ENCODE measurements at places on chromosomes 11 and 22. TPM values are rescaled to one million over a fixed set of nuclear protein-coding genes. Genes with fewer than 3 reads are reported as not detected.

DNA sequence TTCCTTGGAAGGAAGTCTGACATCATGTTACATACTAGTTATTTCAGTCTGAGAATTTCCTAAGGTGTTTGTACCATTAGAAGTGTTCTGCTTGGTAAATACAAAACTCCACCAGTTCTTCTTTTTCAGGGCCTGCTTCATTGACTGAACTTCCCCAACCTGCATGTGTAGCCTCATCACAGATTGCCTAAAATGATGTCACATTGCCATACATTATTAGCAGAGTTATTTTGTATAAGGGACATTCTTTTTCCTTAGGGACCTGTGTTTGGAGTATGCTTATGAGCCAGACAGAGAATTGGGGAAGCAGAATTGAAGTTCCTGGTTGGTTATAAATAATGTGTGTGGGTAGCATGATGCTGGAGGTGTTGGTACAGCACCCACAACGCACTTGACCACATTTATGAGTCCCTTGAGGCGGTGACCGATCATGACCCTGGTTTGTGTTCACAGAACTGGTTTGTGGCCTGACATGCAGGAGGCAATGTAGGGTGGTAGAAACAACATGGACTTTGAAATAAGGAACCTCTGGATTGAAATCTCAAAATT lies 16.4 kb upstream of the MMP7 start:
- DNase-seq = no peak

GRCh38 chr11:27002431-27002830 lies 8.5 kb downstream of the FIBIN start:
- DNase-seq = no peak

- no peak for DNase-seq
These were observed 12.2 kb upstream of the CYTH4 start for GRCh38 chr22:37269936-37270678.

DNA sequence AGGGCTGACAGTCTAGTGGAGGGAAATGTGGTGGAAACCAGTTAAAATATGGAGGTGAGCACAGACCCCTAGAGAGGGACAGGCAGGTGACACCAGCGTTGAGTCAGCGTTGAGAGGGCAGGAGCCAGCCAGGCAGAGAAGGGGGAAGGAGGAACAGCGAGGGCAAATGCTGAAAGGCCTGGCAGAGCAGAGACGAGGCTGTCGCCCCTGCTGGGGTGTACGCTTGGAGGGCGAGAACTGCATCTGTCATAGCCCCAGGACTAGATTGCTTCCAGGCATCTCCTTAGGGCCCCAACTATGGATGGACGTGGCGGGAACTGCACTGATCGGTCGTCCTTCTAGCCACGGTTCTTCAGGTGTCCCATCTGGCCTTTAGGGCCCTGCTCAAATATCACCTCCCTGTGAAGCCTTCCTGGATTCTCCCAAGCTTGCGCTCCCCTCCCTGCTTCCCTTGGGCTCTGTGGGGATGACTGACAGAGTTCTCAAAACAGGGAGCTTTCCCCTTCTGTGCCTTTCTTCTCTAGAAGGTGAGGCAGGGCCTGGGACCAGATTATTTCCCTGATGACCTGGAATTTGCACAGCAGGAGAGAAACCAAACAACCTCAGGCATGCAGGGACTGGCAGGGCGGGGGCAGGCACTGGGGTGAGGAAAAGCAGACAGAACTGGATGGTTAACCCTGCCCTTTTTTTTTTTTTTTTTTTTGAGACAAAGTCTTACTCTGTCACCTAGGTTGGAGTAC lies 11.1 kb downstream of the SYNGR1 start:
- DNase-seq = no peak

- DNase-seq = no peak
These were observed 101.7 kb downstream of the FAM181B start for GRCh38 chr11:82631722-82632630.

- no peak for DNase-seq
These were observed 118.6 kb downstream of the TIMP3 start for GRCh38 chr22:32920032-32920628.

- no peak for DNase-seq
These were observed 141.6 kb upstream of the CADM1 start for GRCh38 chr11:115645631-115646317.

DNA sequence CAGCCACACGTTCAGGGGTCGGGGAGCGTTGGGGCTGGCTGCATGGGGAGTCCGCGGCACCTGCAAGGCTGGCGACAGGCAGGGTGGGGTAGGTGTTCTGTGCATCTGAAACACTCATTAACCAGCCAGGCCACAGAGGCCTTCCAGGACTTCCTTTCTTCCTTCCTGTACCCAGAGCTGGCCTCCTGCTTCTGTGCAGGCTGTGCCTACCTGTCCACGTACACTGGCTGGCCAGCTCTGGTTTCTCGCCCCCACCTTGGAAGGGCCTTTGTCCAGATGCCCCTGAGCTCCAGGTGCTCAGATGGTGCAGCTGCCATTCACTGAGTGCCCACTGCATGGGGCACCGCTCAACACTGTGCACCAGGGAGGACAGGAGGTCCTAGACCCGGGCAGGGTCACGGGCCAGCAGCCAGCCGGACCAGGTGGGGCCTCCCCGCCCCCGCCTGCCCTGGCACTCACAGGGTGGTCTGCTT lies 15.9 kb downstream of the TTLL12 start:
- no peak for DNase-seq

DNA sequence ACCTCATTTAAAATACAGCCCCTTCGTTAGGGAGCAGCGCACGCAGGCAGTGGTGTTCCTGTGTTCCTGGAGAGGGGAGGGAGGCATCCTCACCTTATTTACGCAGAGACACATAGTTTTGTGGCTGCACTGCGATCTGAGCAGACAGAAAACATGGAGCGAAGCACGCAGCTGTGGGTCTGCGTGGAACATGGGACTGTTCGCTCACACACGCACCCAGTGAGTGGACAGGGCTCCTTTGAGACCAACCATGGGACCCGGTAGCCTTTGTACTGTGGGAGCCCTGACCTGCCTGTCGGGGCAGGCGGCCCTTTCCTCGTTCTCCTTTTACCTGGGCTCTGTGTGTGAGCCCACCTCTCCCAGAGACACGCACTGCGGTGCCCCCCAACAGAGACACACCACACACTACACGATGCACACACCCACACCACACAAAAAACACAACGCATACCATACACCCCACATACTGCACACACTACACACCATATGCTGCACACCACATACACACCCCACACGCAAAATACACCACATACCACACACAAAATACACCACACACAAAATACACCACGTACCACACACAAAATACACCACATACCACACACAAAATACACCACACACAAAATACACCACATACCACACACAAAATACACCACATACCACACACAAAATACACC lies 1245.7 kb downstream of the BRD1 start:
- no peak for DNase-seq

ACR gene
- 0.60 TPM for polyA plus RNA-seq

SCUBE2 gene
- polyA plus RNA-seq = 4.5 TPM

Measured in left renal cortex interstitium (tissue), 4 donors.